Activated CD8-positive, alpha-beta memory T cell treated with anti-CD3 and anti-CD28 coated beads for 1 hour (primary cell): ENCODE measurements at places on chromosomes 5 and 9.

DNA sequence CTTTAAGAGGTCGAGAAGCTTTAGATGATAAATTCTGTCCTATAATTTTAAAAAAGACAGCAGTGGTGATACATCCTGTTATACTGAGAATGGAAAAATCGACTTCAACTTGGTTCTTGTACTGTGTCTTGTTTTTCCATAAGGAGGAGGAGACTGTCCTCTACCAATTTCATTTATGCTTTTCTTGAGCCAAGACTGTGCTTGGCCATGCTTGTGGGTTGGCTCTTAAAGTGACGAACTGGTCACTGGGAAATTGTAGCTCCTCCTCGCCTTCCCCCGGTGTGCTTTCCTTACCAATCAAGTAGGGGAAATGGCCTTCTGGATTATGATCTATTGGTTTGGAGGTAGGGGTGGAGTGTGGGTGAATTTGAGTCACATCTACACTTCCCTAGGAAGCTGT lies 67.1 kb upstream of the HSPB3 start:
- DNase-seq = no peak

- no peak for DNase-seq
Measured at GRCh38 chr5:159163027-159163700, 46.2 kb downstream of the RNF145 start.

DNA sequence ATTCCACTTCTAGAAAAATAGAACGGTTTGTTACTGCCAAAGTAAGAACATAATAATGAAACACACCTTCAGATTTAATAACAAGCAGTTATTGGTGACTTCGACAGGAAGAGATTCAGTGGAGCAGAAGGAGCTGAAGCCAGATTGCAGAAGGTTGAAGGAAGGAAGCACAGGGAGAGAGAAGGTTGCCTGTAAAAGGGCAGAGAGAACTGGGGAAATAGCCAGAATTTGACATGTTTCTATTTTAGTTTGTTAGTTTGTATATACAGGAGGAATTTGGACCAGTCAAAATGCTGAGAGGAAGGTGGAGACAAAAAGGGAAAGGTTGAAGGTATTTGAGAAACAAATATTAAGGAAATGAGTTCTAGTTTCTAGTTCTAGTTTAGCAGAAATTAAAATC lies 269.2 kb upstream of the ELAVL2 start:
- DNase-seq = no peak

DNA sequence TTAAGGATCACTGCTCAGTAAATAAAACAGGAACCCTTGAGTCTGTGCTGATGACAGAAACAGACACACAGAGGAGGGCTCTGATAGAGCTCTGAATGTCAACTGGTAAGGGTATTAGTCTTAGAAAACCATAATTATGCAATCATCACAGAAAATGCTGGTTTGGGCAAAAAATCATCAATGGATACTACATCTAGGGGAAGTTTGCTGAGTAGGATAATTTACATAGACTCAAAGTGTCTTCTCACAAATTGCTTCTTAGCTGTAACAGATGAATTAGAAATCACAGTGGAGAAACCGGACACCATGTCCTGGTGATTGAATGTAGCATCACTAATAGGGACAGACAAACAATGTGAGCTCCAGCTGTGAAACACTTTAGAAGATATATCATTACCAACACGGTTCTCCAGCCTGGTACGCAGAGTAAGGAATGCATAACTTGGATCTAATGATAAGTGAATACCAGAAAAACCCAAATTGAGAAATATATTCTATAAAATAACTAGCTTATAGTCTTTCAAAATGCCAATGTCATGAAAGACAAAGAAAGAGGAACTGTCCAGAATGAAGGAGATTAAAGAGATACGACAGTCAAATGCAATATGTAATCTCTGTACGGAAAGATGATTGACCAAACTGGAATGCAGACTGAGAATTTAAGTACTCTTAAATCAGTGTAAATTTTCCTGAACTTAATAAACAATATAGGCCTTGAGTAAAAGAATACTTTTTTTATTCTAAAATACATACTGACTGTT lies 17.3 kb downstream of the CHD1 start:
- no peak for DNase-seq

DNA sequence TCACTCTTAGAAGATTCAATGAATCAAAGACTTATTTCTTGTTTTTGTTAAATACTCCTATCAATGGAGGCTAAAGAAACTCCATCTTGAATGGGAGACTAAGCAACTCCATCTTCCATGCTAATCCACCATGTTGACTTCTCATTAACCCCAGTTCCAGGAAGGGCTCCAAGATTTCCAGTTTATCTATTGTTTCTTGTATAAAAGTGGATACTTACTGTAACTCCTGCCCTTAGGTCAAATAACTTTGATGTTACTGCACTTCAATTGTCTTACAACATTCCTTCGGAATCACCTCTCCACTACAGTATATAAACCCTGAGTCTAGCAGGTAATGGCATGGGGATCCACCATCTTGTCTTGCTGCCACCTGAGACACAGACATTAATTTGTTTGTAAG lies 63.0 kb downstream of the PUM3 start:
- DNase-seq = no peak

DNA sequence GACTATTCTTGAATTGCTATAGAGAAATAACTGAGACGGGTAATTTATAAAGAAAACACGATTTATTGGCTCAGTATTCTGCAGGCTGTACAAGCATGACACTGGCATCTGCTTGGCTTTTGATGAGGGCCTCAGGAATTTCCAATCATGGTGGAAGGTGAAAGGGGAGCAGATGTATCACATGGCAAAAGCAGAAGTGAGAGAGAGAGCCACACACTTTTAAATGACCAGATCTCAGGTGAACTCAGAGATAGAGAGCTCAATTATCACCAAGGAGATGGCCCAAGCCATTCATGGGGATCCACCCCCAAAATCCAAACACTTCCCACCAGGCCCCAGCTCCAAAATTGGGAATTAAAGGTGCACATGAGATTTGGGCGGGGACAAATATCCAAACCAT lies 15.3 kb downstream of the GABRA1 start:
- DNase-seq = no peak

- DNase-seq = no peak
Measured at GRCh38 chr9:111598733-111599091, 735 bp downstream of the PTGR1 start.

- no peak for DNase-seq
Measured at GRCh38 chr5:10567121-10567591, 3.3 kb downstream of the ANKRD33B start.

DNA sequence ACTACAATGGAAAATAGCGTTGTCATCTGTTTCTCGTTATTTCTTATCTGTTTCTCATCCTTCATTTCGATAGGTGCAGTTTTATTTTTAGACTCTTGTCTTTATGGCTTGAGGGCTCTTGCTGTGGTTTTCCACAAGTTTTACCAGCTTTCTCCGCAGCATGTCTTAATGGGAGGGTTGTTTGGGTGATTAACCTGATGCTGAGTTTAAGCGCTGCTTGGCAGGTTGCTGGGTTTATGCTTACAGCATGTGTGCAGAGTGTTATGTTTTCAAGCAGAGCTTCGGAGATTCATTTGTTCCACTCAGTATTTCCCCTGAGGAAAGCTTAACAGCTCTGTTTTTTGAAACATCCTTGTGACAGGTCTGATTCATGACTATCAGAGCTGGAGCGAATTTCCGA lies 154.0 kb downstream of the SLC12A2 start:
- DNase-seq = no peak

DNA sequence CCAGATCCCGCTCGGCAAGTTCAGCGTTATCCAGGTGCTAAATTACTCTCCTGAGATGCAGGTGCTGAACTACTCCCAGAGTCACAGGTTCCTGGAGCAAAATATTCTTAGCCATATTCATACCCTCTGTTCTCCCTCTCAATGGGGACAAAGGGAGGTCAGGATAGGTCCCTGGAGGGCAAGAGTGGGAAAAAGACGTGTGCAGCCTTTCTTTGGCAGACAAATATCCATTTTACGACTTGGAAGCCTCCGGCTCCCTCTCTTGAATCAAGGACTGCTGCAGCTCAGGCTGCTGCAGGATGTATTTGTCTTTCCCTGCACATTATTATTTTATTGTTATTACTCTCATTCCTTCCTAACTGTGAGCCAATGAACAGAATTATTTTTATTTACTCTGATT lies 590.2 kb downstream of the NR2F1-AS1 start:
- DNase-seq = no peak

GRCh38 chr5:5474961-5475360 lies 52.5 kb downstream of the ICE1 start:
- no peak for DNase-seq

- DNase-seq = no peak
Measured at GRCh38 chr9:123268199-123268464, 254 bp downstream of the STRBP start.

DNA sequence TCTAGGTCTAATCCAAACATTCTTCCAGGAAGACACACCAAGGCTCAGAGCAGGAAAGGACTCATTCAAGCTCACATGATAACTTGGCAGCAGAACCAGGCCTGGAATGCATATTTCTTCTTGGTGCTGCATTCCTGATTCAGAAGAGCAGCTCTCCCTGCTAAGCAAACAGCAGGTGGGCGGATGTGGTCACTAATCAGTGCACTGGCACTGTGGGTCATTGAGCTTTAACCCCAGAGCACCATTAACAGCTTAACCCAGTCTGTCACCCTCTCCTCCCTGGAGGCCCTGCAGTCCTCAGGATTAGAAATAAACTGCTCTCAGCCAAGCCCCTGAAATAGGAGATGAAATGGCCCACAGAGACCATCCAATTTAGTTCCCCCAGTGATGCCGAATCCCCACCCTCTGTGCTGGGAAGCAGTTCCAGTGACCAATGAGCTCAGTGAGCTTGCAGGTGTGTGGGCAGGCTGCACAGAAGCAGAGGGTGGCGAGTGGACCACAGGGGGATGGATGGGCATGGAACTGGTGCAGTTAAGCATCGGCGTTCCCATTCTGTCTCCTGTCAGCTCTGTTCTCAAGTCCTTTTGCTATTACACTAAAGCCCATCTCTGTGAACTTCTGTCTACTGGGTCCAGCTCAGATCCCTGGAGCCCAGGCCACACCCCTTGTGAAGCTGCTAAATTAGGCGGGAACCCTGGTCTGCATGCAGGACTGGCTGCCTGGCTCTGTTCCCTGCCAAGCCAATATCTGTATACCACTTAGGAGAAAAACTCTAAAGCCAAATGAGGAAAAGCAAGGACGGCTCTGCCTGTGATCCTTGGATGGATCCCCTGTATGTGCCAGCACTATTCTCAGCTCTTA lies 16.6 kb upstream of the MEGF9 start:
- DNase-seq = no peak

GRCh38 chr5:112914584-112914983 lies 7.4 kb downstream of the REEP5 start:
- no peak for DNase-seq

GRCh38 chr5:179241175-179241574 lies 104.1 kb downstream of the ADAMTS2 start:
- DNase-seq = no peak

- DNase-seq = no peak
Measured at GRCh38 chr5:97006454-97007060, 70.7 kb downstream of the LNPEP start.

GRCh38 chr9:127589955-127590370 lies 22.1 kb upstream of the STXBP1 start:
- DNase-seq = no peak

DNA sequence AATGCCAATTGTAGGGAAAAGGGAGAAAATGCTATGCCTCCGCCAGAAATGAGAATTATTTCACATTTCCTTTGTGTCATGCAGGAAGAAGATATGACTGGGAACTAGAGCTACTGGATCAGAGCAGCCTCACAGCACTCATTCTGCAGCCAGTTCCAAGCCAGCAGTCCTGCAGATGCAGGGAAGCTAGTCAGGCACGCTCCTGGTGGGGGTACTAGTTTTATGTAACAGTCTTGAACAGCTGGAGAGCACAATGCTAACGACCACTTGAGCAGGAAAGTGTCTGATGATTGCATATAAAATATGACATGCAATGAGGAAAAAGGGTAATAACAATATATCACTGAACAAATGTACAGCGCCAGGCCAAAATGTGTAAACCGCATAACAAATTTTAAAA lies 21.7 kb downstream of the CDH10 start:
- DNase-seq = no peak

- DNase-seq = no peak
Measured at GRCh38 chr5:65668696-65669095, 43.9 kb downstream of the SHLD3 start.

DNA sequence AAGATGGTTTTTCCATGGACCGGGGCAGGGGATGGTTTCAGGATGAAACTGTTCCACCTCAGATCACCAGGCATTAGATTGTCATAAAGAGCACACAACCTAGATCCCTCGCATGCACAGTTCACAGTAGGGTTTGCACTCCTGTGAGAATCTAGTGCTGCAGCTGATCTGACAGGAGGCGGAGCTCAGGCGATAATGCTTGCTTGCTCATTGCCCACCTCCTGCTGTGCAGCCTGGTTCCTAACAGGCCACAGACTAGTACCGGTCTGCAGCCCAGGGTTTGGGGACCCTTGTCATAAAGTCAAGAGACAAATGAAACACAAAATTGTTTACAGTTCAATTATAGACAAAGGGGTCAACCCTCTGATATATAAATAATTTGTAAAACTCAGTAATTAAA lies 101.7 kb downstream of the RANBP17 start:
- DNase-seq = no peak

- DNase-seq = no peak
Measured at GRCh38 chr5:133565993-133566392, 46.3 kb downstream of the FSTL4 start.

DNA sequence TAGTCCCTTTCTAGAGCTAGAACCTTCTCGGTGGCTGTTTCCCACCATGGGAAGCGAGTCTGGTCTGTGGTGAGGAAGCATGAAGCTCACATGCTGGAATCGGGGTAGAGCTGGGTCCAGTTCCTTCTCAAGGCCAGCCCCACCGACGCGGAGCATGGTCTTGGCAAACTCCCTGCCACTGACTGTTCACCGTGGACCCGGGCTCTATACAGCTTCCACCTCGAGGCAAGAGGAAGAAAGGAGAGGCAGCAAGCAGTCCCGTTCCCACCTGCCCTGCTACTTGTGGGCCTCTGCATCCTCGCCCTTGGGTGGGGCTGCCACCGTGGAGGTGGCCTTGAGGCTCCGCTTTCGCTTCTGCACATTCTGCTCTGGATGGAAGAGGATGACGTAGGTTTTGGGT lies 13.7 kb downstream of the GRM6 start:
- no peak for DNase-seq

GRCh38 chr9:36407122-36407723 lies 7.2 kb upstream of the RNF38 start:
- DNase-seq = peak; percentile 44

GRCh38 chr5:142955628-142956027 lies 185.5 kb downstream of the ARHGAP26 start:
- DNase-seq = no peak

- DNase-seq = peak; percentile 7
Measured at GRCh38 chr5:100430268-100431195, 104.6 kb upstream of the FAM174A start.

- no peak for DNase-seq
Measured at GRCh38 chr5:165829504-165829903, 2324.1 kb downstream of the MAT2B start.

DNA sequence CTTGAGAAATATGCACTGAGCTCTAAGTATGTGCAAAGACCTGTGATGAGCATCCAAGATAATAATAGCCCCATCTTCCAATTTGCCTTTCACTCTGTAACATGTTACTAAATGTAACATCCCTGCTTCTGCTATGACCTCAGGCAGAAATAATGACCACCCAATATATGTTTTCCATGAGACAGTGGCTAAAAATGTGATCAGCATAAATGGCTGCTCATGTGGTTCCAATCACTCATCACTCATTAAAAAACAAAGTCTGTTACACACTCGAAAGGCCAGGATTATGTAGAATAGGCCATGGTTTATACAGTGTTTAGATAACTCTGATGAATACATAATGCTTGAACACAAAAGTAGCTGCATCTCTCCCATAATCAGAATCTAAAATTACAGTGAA lies 71.4 kb upstream of the MOCS2 start:
- no peak for DNase-seq
